Vagina (tissue), 2 donors: ENCODE measurements at places on chromosomes 3 and 15. TPM values are rescaled to one million over a fixed set of nuclear protein-coding genes. Genes with fewer than 3 reads are reported as not detected.

DNA sequence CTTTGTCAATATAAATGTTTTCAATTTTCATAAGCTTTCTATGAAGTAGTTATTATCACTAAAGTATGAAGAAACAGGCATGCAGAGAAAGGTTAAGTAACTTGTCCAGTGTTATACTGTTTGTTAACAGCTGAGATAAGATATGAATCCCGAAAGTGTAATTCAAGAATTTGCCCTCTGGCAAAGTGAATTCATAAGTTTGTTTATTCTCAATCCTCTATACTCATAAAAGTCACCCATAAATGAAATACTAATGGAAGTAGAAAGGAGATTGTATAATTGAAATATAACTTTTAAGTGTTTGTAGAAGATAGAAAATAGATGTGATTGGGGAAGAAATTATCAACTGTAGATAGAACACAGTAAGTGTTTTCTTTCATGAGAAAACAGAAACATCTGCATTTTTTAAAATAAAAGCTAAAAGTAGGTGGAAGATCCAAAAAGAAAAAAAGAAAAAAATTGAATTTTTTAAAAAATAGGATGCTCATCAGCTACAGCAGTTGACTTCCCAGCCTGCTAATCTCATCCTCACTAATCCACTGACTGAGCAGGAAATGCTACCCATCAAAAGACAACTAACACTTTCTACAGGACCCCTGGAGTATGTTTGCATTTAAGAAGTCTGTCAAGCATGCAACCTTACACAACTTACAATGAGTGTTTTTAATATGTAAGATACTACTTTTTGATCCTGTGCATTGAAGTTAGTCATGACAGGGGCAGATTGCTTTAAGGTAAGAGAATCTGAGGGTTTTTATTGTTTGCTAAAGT is 878.1 kb downstream of the SI start:
- H3K27me3 ChIP-seq = no peaks in the 10 kb centered on the region
- DNase-seq = no peak
- H3K36me3 ChIP-seq = no peaks in the 10 kb centered on the region
- no peaks in the 10 kb centered on the region for H3K4me1 ChIP-seq
- H3K4me3 ChIP-seq = no peak overlapping the region

DNA sequence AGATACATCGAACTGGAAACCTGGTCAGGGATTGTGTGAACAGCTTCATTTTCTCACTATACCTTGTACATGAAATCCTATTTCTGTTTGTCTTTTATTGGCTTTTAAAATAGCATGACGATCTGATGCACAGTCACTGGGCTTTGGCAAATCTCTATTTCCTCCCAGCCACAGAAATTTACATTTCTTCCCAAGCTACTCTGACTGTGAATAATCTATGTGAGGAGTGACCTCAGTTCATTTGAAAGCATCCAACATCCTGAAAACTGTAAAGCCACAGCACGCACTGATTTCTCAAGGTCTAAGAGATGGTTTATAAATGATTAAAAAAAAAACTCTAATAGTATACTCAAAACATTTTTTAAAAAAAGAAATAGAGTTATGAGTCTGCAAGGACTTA is 450.3 kb downstream of the IL5RA start:
- no peak for DNase-seq
- H3K4me1 ChIP-seq = peaks cover 14% of the 10 kb centered on the region

DNA sequence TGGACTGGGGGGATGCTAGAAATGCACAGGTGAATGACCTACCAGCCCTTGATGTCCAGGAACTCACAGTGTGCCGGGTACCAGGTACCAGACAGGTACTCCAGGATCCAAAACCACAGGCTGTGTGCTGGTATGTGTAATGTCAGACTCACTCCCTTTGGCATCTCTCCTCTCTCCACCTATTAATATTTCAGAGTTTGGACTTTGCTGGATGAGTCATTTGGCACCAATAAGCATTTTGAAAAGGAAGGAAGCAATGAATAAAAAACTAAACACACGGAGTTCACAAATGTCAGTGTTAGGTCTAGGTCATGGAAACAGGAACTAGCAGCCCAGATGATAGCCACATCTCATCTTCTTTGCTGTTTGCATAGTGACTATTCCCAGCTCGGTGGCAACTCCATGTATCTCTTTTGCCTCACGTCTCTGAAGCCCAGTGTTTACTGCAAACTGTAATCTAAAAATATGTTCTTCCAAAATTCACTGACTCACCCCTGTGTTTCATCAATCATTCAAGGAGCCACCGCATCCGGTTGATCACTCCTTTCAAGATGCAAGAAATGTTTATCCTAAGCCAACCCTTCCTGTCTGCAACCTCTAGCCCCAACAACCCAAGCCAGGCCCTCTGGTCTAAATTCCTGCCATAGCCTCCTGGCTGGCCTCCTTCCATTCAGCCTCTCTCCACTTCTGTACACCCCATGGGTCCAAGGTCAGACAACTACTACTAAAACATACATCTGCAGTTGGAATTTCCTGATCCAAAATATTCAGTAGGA is 8.4 kb downstream of the ITGB5 start:
- no peak for DNase-seq
- peaks cover 84% of the 10 kb centered on the region for H3K4me1 ChIP-seq
- no peaks in the 10 kb centered on the region for H3K36me3 ChIP-seq
- H3K4me3 ChIP-seq = no peak overlapping the region

DNA sequence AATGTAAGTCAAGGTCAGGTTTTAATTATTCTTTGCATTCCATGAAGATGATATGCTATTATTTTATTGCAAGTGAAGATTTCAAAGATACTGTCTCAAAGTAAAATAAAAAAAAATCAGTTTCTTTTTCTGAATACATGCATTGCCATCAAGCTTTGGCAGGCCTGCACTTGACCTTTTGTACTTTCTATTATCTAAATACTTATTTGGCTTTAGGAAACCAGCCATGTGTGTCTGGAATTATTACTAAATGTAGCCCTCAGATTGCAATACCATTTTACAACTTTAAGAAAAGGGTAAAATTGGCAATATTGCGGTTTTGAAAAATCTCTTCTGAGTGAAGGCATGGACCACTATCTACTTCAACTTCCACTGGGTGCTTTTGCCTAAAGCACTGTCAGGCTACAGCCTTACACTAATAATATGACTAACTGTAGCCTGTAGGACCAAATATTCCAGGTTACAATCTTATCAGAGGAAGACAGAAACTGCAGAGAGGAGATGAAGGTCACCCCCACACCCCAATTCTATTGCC is 349.4 kb upstream of the DCBLD2 start:
- H3K4me1 ChIP-seq = no peaks in the 10 kb centered on the region
- H3K27me3 ChIP-seq = no peaks in the 10 kb centered on the region
- no peak overlapping the region for H3K27ac ChIP-seq
- no peak for DNase-seq

- H3K36me3 ChIP-seq = no peaks in the 10 kb centered on the region
- H3K4me1 ChIP-seq = peaks cover 10% of the 10 kb centered on the region
- H3K27me3 ChIP-seq = no peaks in the 10 kb centered on the region
- H3K27ac ChIP-seq = no peak overlapping the region
These were observed 4.7 kb downstream of the PIK3CB start for GRCh38 chr3:138829886-138830510.

- H3K4me1 ChIP-seq = no peaks in the 10 kb centered on the region
- no peak overlapping the region for H3K27ac ChIP-seq
- H3K36me3 ChIP-seq = no peaks in the 10 kb centered on the region
- no peak for DNase-seq
- no peaks in the 10 kb centered on the region for H3K27me3 ChIP-seq
- no peak overlapping the region for H3K4me3 ChIP-seq
These were observed 219.4 kb upstream of the GBE1 start for GRCh38 chr3:81980596-81981494.

Gene AMT
- total RNA-seq = 6.1 TPM

DNA sequence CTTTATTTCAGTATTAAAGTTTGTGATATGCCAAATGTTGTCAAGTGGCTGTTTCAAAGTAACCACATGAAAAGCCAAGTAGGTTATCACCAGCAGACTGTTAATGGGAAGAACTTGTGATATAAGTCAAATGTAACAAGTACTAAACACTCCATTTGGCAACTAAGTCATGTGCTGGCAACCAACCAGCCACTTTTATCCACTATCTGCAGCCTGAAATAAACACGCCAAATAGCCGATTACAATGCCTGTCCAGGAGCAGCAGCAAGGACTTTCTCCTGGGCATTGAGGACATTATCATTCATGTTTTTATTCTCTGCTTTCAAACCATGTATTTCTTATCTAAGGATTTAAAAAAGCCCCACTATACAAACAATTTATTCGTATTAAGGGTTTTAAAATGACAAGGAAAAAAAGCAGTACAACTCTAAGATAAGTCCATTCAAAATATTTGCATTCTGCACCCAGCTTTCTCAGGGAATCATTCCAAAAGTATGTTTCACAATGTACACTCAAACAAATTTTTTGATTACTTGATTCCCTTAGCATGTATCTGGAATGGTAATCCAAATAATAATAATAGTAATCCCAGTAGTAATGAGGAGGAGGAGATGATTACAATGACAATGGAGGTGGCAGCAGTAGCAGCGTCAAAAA is 448.6 kb downstream of the ERC2 start:
- no peak overlapping the region for H3K4me3 ChIP-seq
- no peak for DNase-seq
- H3K4me1 ChIP-seq = no peaks in the 10 kb centered on the region
- H3K36me3 ChIP-seq = no peaks in the 10 kb centered on the region
- no peaks in the 10 kb centered on the region for H3K27me3 ChIP-seq
- H3K27ac ChIP-seq = no peak overlapping the region

Gene ZIC4
- not detected for total RNA-seq

- DNase-seq = no peak
- peaks cover 27% of the 10 kb centered on the region for H3K4me1 ChIP-seq
- peaks cover 22% of the 10 kb centered on the region for H3K36me3 ChIP-seq
- no peaks in the 10 kb centered on the region for H3K27me3 ChIP-seq
- peak overlapping the region; percentile 78 for H3K27ac ChIP-seq
These were observed 401 bp downstream of the ZSCAN29 start for GRCh38 chr15:43370310-43370974.

Gene FBXL22
- total RNA-seq = 10.1 TPM

Gene MUC4
- 36.1 TPM for total RNA-seq

DNA sequence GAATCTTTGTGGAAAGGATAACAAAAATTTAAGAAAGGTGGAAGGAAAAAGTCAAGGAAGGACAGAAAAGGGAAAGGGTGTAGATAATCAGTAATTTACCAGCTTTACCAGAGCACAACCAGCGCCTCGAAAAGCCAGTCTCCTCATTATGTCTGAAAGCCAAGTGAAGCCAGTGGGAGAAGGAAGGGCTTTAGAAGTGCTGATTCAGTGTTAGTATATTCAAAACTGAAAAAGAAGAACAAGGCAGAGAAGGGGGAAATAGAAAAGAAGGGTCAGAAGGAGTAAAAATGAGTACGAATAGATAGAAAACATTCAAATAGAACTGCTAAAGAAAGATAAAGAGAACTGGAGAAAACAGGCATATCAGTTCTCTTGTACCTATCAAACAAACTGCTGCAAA is 4.1 kb downstream of the PBRM1 start:
- H3K27me3 ChIP-seq = no peaks in the 10 kb centered on the region
- peaks cover 49% of the 10 kb centered on the region for H3K4me1 ChIP-seq
- DNase-seq = no peak
- H3K36me3 ChIP-seq = peaks cover 30% of the 10 kb centered on the region

Gene PARP6
- total RNA-seq = 62.6 TPM

GRCh38 chr15:78130466-78131294 is 565 bp downstream of the CIB2 start:
- H3K36me3 ChIP-seq = no peaks in the 10 kb centered on the region
- peak overlapping the region; percentile 88 for H3K27ac ChIP-seq
- peak overlapping the region; percentile 77 for H3K4me3 ChIP-seq

DNA sequence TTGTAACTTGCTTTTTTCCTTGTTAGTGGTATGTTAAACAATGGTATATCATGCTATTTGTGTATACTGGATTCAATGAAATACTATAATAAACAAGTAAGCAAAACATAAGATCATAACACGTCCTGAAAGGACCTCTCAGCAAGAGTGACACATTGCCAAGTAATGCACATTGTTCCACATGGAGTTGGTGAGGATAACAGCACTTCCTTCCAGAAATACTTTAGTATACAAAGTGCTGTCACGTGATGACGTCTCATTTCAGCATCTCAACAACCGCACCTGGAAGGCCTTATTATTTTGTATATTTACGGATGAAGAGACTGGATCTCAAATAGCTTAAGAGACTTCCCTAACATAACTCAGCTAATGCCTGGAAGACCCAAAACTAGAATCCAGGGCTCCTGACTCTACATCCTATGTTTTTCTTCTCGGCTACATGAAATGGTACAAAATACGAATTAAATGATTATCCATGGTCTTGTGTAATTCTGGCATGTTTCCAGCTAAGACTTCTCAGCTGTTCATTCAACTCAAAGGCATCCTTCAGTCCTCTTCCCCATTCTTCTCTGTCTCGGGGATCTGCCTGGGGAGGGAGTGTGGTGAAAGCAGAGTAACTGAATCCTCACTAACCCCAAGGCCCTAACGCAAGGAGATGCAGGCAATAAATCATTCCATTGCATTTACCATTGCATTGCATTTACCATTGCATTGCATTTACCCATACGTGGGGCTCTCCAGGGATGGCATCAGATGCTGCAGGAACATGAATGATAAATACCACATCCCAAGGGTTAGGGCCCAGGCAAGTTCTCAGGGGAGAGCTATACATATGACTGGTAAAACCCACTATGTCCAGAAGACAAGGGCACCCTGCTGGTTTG is 79.2 kb downstream of the LIPC start:
- H3K4me1 ChIP-seq = peaks cover 12% of the 10 kb centered on the region
- H3K36me3 ChIP-seq = no peaks in the 10 kb centered on the region
- H3K27ac ChIP-seq = no peak overlapping the region
- H3K4me3 ChIP-seq = no peak overlapping the region
- no peaks in the 10 kb centered on the region for H3K27me3 ChIP-seq

- DNase-seq = no peak
- no peaks in the 10 kb centered on the region for H3K36me3 ChIP-seq
- H3K27me3 ChIP-seq = no peaks in the 10 kb centered on the region
These were observed 72.9 kb upstream of the DCBLD2 start for GRCh38 chr3:98974442-98974841.

DNA sequence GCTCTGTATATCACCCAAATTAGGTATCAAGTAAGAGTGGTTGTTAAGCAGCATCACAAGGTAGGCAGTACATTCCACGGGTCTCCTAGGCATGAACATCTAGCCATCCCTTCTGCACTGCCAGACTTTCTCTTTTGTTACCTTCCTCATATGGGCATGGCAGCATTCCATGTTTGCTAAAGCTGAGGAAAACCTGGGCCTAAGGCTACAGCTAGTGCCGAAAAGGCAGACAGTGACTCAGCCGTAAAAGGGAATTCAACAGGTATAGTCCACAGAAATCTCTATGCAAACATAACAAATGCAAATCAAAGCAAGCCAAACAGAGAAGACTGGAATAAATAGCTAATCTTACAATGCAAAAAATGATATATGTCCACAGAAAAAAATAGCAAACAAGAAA is 645.4 kb downstream of the ZBBX start:
- no peaks in the 10 kb centered on the region for H3K27me3 ChIP-seq
- no peaks in the 10 kb centered on the region for H3K36me3 ChIP-seq
- no peak overlapping the region for H3K27ac ChIP-seq
- no peaks in the 10 kb centered on the region for H3K4me1 ChIP-seq
- H3K4me3 ChIP-seq = no peak overlapping the region
- no peak for DNase-seq

GRCh38 chr3:111538111-111538510 is 3.9 kb upstream of the CD96 start:
- H3K4me3 ChIP-seq = no peak overlapping the region
- no peaks in the 10 kb centered on the region for H3K4me1 ChIP-seq

GRCh38 chr3:60010781-60011180 is 961.0 kb upstream of the CFAP20DC start:
- no peak overlapping the region for H3K27ac ChIP-seq
- peaks cover 9% of the 10 kb centered on the region for H3K4me1 ChIP-seq
- DNase-seq = no peak
- H3K36me3 ChIP-seq = no peaks in the 10 kb centered on the region
